ENCODE measurements at places on chromosomes 3 and 15.

DNA sequence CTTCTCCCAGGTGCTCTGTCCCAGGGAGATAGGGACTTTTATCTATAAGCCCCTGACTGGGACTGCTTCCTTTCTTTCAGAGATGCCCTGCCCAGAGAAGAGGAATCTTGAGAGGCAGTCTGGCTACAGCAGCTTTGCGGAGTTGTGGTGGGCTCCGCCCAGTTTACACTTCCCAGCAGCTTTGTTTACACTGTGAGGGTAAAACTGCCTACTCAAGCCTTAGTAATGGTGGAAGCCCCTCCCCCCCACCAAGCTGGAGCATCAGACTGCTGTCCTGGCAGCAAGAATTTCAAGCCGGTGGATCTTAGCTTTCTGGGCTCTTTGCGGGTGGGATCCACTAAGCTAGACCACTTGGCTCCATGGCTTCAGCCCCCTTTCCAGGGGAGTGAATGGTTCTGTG, 253.8 kb upstream of the ARL6 start:
- DNase-seq, result no peak

DNA sequence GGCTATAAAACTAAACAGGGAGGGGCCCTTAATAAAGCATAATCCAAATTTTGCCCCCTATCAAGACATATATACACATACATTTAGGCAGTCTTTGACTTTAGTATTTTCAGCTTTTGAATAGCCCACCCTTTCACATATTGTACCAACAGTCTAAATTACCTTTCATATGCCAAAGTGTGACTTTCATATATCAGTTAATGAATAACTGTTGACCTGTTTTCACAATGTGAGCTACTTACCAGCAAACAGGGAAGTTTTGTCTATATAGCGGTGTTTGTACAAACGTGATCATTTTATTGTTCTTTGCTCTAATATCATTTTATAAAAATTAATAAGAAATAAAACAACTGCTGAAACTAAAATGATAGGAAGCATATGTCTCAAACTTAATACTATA, 28.0 kb downstream of the CEP152 start:
- no peak for DNase-seq

- DNase-seq, result no peak
Observed at GRCh38 chr3:48951764-48952163, 33.1 kb downstream of the ARIH2 start.

DNA sequence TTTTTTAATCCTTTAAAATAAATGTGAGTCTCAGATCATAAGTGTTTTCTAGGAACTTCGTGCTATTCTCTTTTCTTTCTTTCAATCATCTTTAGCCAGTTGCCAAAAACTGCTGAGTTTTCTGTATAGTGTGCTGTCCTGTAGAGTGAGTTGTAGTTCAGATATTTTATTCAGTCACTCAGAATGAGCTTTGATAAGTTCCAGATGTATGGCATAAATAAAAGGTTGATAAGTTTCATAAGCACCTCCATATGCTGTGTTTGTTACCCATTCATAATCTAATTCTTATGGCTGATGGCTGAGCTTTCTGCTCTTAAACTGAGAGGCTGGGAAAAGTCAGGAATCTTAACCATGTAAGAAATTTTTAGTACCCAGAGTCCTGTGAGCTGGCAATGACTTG, 59.3 kb upstream of the COL6A6 start:
- no peak for DNase-seq

DNA sequence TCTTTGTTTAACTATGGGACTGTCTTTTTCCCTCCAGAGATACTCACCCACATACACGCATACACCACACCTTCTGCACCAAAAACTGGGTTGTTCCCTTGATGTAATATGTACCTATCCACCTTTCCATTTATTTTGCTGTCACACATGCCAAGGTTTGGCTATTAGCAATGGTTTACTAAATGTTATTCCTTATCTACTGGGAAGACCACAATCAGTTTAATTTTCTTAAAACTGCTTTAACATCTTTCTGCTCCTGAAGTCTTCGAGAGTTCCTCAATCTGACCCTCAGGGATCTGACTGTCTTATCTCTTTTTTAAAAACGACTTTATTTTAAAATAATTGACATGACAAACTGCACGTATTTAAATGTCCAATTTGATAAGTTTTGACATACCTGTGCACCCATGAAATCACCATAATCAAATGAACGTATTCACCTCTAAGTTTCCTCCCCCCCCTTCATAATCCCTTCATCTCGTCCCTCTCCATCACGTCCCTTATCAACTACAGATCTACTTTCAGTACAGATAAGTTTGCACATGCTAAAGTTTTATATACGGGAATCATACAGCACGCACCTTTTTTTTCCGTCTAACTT, 805 bp upstream of the TRPM7 start:
- no peak for DNase-seq

GRCh38 chr3:192170031-192170430, 557.3 kb downstream of the FGF12 start:
- no peak for DNase-seq

- no peak for DNase-seq
Observed at GRCh38 chr3:42613462-42613861, 13.0 kb downstream of the NKTR start.

Measured in MV-4-11 (cell line).